ENCODE measurements at places on chromosomes 16 and 17. TPM values are rescaled to one million over a fixed set of nuclear protein-coding genes. Genes with fewer than 3 reads are reported as not detected.

CSH2 gene
- not detected for polyA plus RNA-seq

CTRL gene
- 3.8 TPM for polyA plus RNA-seq

- no peak for DNase-seq
Observed at GRCh38 chr16:67399218-67399733, 6.0 kb upstream of the TPPP3 start.

AIPL1 gene
- polyA plus RNA-seq, result 0.05 TPM

DNA sequence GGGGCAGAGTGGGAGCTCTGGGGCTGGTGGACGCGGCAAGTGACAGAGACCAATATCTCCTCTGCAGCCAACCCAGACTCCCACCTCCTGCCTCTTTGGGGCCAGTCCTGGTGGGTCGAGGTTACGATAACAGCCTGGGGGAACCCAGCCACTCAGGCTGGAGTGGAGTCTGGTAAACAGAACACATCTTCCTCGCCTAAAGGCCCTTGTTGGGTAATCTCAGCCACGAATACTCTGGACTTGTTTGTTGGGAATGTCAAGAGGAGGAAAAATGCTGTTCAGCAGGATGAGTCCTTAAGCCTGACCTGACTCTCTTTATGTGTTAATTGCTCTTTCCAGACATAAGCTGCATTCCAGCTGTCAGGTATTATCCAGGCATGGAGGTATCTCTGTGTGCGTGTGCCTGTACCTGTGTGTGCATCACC lies 8.0 kb upstream of the SPNS2 start:
- DNase-seq, result no peak

- no peak for DNase-seq
Observed at GRCh38 chr16:8753416-8754054, 43.9 kb downstream of the TMEM186 start.

HOXB2 gene
- 25.8 TPM for polyA plus RNA-seq

HBA2 gene
- polyA plus RNA-seq, result 2,803 TPM

- no peak for DNase-seq
Observed at GRCh38 chr17:16419074-16419928, 3.9 kb downstream of the TRPV2 start.

IL4R gene
- polyA plus RNA-seq, result 27.7 TPM

G6PC1 gene
- 0.05 TPM for polyA plus RNA-seq

DNA sequence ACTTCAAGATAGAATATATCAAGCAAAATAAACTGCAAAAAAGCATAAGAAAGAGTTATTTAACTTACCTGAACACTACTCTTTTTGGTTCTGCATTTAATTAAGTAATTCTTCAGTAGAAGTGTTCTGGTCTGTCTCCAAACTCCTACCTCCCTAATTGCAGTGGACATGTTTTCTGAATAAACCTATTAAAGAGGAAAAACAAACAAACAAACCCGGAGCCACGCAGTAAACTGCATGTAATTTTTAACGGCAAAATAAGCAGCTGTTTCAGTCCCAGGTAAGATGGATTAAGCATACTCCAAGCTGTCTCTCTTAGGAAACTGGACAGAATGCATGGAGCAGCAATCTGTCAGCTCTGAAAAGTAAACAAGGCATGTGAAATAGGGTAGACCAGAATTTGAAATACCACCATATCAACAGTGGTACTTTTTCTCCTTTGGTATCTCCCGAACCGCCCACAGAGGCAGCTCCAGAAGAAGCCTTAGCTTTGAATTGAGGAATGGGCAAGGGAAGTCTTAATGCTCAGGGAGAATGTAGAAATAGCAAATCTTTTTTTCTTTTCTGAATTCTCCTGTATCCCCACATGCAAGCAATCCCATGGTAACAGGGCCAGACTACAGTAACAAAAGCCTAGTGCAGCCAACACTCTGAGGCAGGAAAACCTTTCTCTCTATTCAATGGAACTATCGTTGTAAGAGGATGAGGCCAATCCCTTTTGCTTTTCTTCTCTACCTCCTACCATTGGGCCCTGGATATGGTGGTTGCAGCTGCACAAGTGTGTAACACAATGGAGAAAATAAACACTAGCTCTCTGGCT lies 12.5 kb downstream of the ABCA5 start:
- no peak for DNase-seq

DNA sequence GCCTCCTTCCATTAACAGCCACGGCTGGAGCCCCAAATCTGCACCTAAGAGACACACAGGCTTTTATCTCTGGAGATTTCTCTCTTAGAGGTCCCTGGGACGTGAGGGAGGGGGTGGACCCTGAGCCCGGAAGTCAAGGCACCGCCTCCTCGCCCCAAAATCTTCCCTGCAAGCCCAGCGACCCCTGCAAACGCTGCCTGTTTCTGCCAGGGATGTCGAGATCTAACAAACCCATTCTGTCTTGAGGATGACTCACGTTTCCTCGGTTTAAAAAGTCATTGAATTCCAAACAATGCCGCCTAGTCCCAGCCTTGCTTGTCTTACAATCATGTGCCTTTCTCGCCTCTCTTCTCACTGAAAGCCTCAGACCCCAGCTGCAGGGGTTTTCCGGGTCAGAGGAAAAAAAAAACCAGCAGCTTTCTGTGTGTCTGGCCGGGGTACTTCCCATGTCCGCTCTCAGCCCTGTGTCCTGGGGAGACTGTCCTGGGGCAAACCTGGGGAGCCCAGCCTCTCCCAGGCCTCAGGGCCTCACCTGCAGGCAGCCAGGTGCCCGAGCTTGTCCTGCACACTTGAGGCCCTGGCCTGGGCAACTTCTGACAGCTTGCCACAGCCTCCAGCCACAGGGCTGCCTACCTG lies 15.4 kb downstream of the ARL2BP start:
- DNase-seq, result no peak

GRCh38 chr17:7755095-7755890 lies 37.7 kb downstream of the DNAH2 start:
- no peak for DNase-seq

- DNase-seq, result no peak
Observed at GRCh38 chr17:2138318-2138717, 83.4 kb downstream of the HIC1 start.

- no peak for DNase-seq
Observed at GRCh38 chr17:76422406-76422805, 30.5 kb downstream of the UBE2O start.

DNA sequence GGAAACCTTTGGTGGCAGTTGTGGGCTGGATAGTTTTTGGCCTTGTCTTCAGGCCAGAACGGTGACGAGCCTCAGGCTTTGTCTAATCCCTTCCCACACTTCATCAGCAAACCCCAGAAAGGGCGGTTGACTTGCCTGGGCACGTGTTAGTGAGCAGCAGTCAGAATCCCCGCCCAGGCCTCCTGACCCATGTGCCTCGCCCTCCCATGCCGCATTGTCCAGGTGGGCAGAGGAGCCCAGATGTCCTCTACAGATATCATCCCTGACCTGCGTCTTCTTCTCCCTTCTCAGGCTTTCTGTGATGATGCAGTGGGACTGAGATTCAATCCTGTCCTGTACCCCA lies 82.5 kb downstream of the OR1D5 start:
- no peak for DNase-seq

GRCh38 chr17:57953705-57954396 lies 1.4 kb downstream of the CUEDC1 start:
- DNase-seq, result no peak

DNA sequence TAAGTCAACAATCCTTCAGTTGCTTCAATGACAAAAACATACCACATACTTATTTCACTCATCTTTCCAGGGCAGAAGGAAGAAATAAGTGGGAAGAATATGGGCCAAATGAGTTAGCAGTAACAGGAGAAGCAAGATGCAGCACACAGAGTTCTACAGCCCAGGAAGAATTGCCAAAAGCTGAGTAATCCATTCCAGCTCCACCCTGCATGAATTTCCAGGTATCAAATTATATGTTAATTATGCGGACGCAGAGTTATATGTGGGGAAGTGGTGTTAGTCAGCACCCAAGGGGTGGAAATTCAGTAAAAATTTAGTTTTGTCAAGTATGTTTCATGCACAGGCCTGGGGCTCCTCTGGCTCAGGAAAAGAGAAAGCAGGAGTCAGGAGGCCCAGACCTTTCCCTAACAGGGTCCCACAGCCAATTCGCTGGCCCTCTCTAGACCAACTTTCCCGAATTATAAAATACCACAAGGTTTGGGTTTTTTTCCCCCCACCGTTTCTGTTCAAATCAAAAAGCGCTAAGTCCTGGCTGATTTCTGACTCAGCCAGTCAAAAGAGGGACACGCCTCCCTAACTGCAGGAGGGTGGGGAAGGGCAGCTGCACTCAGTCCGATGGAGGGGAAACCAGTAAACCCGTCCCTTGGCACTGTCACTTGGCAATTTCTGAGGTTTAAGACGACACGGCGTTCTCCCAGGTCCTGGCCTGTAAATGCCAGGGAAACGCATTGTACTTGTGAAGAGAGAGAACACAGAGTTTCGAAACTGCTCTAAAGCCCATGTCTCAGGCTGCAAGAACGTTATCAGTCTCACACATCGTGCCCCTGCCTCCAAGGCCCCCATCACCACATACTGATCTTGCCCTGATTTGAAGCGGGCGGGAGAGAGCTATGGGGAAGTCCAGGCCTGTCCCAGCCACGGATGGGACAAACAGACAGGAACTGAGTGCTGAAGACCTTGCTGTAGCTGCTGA lies 58.1 kb downstream of the ZFHX3 start:
- DNase-seq, result no peak

DNA sequence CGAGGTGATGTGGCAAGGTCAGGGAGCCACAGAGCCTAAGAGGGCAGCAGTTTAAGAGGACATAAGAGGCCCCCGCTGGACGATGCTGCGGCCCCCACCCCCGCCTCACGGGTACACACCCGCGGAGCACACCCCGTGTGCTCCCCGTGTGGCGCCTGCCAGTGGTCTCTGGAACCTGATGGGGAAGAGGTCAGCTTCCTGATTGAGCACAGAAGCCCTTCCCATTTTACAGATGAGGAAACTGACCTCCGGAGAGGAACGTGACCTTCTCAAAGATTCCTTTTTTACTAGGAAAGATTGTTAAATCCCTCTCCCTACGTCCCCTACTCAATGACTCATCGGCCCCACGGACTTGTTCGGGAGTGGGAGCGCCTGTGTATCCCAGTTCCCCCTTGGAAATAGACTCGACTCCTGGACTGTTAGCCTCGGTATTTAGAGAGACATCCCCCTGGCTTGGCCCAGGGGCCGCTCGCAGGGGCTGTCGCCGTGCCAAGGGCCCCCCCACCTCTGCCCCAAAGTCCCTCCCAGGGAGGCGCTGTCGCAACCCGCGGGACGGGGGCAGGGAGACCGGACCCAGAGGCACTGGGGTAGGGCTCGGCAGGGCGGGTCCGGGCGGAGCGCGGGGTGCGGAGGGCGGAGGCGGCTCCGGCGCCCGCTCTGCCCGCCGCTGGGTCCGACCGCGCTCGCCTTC lies at the start of gene ABCC3:
TSS of gene ABCC3 (plus strand) at position 658 of the 691 bp plus-strand sequence. CDS start 56 bp downstream, outside the sequence.
- peak; percentile 73 for DNase-seq

NOMO2 gene
- 93.6 TPM for polyA plus RNA-seq

DNA sequence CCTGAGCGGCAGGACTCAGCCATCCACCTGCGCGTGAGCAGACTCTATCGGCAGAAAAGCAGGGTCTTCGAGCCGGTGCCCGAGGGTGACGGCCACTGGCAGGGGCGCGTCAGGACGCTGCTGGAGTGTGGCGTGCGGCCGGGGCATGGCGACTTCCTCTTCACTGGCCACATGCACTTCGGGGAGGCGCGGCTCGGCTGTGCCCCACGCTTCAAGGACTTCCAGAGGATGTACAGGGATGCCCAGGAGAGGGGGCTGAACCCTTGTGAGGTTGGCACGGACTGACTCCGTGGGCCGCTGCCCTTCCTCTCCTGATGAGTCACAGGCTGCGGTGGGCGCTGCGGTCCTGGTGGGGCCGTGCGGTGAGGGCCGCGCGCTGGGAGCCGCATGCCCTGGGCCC lies 14.9 kb downstream of the METRNL start:
- no peak for DNase-seq

MMP28 gene
- polyA plus RNA-seq, result 7.8 TPM

ZNF830 gene
- 22.3 TPM for polyA plus RNA-seq

DNA sequence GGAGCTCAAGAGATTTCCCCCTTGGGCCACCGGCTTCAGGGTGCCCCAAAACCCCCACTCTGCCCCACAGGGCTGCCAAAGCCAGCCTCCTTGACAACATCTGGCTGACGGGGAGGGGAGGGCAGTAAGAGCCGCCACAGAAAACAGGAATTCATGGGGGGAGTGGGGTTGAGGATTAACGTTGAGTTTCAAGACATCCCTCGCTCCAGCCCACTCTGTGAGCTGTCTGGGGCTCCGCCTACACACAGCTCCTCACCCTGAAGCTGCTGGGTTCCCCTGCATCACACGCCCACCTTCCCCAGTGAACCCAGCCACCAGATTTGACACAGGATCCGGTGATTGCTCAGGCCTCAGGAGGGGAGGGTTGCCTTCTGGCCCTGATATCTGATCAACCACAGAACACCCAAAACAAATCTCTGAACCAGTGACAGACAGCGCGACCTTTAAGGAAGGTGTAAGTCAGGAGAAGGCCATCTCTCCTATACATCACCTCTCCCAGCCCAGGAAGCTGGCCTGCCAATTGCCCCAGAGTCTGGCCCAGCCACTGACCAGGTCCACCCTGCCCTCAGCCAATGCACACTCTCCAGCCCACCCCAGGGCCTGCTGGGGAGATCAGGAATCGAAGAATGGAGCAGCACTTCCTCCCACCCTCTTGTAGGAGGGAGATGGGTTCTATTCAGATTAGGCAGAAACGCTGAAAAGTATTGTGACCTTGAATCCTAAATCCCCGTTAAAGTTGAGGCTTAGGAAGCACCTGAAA lies 132.1 kb downstream of the CLEC16A start:
- DNase-seq, result no peak

Measured in right lung (tissue), 10 donors.